Right atrium auricular region (tissue), 2 donors: ENCODE measurements at places on chromosomes 7 and 10.

GRCh38 chr10:35223016-35223415, 96.4 kb downstream of the CREM start:
- DNase-seq: no peak

DNA sequence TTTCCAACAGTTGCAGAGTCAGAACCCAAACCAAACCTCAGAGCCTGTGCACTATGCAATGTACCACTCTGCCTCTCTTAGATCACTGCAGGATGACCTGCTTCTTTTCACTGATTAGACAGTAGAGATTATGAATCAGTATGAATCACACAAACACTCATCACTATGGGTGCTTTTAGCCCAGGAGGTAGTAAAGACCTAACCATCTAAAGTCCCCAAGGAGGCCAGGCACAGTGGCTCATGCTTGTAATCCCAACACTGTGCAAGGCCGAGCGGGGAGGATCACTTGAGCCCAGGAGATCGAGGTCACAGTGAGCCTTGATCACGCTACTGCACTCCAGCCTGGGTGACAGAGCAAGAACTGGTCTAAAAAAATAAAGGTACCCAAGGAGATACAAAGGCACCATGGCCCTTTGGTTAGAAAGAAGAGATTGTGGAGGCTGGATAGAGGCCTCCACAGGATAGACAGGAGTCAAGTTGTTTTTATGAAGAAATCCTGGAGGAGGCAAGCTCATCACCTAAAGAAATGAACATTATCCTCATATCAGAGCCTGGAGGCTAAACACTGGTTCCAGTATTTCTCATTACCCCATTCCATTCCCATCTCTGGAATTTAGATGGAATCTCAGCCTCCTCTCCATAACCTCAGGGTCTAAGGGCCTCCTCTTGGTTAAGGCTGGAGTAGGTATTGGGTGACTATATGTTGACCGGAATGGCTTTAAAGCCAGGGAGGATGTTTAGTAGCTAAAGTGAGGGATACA, 12.9 kb downstream of the SEC31B start:
- DNase-seq: no peak

DNA sequence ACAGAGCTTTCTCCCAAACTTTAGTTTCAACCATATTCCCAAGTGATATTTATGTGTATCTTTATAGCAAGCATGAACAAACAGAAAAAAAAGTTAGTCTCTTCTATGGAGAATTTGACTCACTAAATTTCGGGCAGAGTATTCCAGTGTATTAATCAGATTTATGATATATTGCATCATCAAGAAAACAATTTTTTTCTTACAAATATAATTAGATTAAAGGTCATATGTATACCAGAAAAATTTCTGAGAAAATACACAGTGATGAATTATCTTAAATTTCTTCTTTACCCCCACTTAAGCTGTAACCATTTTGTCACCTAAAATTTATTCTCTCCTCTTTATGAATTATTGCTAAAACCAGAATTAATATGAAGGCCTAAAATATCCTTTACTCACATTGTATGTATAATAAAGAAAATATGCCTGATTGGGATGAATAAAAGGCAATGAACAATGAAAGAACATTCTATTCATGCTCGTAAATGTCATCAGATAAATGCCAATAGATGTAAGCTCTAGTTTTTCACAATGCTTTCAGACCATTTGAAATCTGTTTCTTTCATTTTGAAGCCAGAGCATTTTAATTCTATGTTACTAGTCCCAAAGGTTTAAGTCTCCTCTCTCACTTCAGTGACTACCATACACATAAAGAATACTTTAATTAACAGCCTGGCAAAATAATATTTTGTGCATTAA, 192.1 kb downstream of the HGF start:
- DNase-seq: no peak

DNA sequence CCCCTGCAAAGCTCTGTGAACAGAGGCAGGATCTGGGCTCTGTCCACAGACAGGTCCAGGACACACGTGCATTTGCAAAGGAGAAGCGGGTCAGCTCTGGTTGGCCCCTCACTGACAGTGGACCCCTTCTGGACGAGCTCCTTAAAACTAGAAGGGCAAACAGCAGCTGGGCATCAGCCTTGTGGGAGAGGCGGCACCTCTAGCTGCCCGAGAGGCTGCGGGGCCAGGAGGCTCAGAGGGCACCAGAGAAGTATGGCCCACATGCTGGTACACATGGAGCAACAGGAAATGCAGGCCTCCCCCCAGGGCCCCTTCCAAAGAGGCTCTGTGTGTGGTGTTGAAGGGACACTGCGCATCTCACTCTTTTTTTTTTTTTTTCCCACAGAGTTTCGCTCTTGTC, 233.0 kb upstream of the TCERG1L start:
- DNase-seq: peak; percentile 28

GRCh38 chr10:115861864-115862263, 411.1 kb downstream of the GFRA1 start:
- no peak for DNase-seq

- no peak for DNase-seq
Measured at GRCh38 chr10:14500172-14500765, 169.5 kb upstream of the FRMD4A start.

DNA sequence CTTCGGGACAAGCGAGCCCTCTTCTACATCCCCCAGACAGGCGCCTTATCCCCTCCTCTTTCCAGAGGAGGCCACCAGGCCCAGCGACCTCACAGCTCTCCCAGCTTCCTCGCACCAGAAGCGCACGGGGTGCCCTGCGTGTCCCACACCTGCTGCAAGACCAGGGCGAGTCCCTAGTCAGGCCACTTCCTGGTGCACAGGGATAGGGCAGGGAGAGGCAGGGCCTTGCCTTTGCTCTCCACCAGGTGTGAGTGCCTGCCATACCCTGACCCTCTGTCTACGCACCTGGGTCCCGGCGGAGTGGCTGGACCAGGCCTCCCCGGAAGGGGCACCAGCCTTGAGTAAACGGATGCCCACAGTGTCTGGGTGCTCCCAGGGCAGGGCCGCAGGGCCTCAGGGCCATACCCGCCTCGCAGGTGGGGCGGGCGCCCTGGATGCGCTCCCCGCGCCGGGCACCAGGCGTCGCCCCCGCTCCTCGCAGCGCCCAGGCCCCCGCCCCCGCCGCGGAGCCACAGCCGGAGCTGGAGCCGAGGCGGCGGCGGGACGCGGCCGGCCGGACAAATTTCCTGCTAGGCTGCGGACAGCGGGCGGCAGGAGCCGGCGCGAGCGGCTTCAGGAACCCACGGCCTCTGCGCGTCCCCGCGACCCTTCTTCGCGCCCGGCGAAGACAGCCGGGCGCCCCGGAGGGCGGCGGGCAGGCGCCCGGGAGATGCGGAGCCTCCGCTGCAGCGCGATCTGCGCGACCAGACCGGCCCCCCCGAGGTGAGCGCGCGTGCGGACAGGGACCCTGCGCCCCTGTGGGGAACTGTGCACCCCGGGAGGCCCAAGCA, at the start of gene PTPRE:
TSS of gene PTPRE (plus strand) at position 556 of the 830 bp plus-strand sequence. CDS start 133,779 bp downstream, outside the sequence.
- no peak for DNase-seq

DNA sequence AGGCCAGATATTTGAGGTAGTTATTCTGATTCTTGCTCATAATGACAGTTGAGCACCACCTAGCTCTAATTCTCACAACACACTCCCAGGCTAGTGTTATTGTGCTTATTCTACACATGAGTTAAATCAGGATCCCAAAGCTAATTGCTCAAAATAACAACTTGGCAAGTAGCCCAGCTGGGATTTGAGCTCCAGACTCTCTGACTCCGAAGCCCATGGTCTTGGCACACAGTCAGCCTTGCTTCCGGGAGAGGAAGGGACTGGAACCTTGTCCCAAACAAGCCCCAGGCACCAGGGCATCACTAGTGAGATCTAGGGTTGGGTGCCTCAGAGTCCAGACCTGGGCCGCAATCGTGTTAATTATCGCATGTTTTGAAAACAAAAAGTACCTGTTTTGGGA, 101.4 kb downstream of the GPAM start:
- DNase-seq: no peak

- DNase-seq: no peak
Measured at GRCh38 chr10:5385224-5385623, 19.4 kb downstream of the TUBAL3 start.

DNA sequence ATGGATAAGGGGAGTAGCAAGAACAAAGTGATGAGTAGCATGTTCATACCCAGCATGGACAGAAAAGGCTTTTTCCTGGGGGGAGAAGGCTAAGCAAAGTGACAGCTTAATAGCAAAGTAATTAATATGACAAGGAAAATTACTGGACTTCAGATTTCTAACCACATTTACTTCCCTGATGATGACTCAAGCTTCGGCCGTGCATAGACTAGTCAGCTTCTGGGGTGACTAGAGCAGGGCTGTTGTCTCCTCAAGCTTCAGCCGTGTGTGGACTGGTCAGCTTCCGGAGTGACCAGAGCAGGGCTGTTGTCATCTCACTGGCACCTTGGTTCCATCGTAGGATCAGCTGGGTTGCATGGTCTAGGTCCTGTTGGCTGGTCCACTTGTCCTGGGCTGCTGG, 2.1 kb upstream of the ZNF117 start:
- DNase-seq: no peak

GRCh38 chr10:127921075-127921752, 14.3 kb downstream of the PTPRE start:
- no peak for DNase-seq
